ENCODE measurements at places on chromosomes 12 and 14.

- no peak for DNase-seq
Measured at GRCh38 chr12:53340398-53340797, 4.2 kb upstream of the SP7 start.

DNA sequence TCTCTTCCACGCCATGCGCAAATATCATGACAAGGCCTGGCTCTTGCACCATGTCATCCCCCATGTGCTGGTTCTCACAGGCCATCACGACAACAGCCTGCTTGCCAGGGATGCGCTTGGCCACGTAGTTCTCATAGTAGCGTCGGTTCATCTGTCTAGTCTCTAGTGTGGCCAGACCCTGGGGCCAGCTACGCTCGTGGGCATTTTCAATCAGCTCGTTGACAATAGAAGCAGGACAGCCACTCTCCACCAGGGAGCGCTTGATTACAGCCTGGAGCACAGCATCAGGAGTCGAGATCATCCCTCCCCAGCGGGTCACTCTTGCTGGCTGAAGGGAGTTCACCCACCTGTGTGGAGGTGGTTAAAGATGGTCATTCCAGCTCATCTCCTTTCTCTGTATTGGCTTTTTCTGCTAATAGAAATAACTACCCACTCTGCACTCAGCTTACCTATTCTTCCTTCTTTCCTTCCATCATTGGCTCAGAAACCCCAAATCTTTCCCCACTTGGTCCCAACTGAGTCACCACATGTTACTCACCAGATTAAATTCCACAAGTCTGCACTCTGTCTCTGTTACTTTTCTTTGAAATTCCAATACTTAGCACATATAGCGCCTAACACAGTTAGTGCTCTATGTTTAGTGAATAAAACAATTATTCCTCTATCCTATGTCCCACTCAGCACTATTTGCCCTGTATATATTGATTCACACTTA lies 15.1 kb downstream of the RNF41 start:
- DNase-seq, result no peak

GRCh38 chr12:15474766-15475165 lies 152.5 kb downstream of the PTPRO start:
- DNase-seq, result no peak

DNA sequence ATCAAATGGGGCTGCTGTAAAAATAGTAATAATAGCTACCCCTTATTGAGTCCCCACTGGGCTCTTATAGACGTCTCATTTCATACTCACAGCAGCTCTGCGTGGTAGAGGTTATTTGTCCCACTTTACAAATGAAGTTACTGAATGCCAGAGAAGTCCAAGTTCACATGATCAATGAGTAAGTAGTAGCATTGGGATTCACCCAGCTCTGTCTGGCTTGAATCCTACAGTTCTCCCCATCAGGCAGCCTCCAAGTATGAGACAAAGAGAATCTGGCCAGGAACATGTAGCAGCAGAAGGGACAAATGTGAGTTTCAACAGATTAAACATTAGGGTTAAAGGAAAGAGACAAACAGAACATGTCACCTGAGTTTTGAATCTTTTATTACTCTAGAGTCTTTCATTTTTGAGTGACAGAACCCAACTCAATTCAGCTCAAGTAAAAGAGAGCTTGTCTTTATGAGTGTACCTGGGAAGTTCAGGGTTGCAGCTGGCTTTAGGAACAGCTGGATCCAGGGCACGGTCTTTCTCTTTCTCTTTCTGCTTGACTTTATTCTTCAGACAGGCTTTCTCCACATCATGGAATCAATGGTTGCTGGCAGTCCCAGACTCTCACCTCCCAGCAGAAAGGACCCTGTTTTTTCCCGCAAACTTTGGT lies 64.1 kb upstream of the JDP2 start:
- DNase-seq, result no peak

DNA sequence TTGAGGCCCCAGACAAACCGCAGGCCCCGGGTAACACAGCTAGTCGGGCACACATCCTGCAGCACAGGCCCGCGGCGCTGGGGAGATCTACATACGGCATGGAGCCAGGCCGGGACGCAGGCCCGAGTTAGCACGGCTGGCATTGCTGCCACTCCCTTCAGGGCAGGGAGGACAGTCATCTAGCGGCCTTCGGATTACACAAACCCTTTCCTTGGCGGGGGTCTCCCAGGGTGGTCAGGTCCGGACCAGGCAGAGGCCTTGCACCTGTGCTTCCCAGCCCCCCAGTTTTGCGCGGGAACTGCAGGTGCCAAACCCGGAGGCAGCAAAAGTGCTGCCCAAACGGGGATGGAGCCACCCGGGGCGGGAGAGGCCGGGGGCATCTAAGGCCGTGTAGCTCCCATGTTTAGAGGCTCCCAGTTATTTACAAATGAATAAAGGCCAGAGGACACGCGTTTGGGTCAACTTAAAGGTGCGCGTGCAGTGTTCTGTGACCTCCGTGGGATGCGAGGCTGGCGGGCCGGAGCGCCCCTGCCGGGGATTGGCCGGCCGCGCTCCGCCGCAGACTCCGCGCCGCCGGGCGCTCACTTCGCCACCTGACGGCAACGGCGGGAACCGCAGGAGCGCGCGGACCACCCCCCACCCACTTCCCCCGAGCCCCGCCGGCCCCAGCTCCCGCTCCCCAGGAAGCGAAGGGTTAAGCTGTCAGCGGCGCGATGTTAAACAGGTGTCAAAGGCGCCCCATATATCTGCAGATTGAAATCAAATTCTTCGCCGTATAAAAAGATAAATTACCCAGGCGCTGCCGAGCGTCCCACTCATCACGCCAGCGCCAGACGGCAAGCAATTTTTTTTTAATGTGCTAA lies 18.1 kb downstream of the VSX2 start:
- DNase-seq, result no peak

- no peak for DNase-seq
Measured at GRCh38 chr14:87863047-87863446, 129.9 kb downstream of the GALC start.

GRCh38 chr12:118590406-118591150 lies 214.2 kb downstream of the SUDS3 start:
- DNase-seq, result no peak

GRCh38 chr12:131242741-131243496 lies 289.2 kb downstream of the ADGRD1 start:
- no peak for DNase-seq

DNA sequence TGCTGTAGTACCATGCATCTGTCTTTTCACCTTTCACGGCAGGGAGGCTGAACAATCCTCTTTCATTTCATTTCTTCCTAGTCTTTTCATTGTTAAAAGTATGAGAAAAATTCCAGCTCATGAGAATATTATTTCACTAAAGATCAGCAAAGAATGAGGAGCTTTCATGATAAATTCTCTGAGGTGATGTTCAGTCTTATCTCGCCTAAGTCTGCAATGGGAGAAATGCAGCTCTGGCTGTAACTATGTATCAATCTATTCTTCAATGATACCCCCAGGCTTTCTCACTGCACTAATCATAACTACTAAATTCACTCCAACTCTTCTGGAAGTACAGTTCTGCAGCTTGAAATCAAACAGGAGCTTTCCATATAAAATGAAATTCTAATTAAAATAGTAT lies 15.7 kb downstream of the FOXG1 start:
- no peak for DNase-seq

DNA sequence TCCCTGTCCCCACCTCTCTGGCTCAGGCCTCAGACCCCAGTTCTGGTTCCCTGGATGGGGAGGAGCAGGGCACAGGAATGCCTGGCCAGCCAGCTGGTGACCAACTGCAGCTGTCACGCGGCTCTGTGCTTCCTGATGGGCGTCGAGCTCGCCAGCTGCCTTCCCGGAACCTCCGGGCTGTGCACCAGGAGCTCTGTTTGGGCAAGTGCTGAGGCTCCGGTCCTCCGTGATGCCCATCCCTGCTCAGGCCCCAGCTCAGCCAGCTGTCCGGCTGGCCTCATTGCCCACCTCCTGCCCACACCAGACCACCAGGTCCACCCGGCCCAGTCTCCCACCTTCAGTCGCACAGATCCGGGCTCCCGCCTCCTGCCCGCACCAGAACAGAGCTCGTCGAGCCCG lies 4.8 kb downstream of the IFFO1 start:
- DNase-seq, result no peak

GRCh38 chr12:60279221-60279620 lies 683.4 kb downstream of the SLC16A7 start:
- no peak for DNase-seq

DNA sequence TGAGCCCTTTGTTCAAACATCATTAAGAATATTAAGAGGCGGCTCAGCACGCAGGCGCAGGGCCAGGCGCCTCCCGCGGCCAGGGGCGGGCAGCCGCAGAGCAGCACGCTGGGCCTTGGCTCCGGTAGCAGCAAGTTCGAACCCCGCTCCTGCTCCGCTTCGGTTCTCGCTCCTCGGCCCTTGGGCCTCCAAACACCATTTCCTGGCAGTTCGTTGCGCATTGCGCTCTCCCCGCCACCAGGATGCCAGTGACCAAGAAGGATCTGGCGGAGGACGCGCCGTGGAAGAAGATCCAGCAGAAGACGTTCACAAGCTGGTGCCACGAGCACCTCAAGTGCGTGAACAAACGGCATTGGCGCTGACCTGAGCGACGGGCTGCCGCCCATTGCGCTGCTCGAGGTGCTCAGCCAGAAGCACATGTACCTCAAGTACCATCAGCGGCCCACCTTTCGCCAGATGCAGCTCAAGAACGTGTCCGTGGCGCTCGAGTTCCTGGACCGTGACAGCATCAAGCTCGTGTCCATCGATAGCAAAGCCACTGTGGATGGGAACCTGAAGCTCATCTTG lies 6.9 kb upstream of the ACVRL1 start:
- DNase-seq, result no peak

DNA sequence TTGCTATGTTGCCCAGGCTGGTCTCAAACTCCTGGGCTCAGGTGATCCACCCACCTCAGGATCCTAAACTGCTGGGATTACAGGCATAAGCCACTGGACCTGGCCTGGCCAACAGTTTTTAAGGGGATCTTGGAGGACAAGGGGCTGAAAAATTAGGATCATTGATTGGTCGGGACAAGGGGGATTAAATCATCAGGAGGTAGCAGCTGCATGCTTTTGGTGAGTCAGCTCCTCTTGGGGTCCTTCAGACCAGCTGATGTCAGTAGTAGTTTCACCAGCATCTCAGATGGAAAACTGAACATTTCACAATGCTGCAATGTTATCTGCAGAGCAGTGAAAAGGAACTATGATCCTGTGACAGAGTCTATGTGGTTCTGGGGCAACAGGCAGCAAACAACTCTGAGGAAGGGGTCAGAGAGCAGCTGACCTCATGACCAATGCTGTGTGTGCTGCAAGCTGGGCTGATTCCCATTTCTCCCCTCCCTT lies 6.3 kb downstream of the LRRC74A start:
- no peak for DNase-seq

GRCh38 chr12:120703311-120703942 lies 6.8 kb upstream of the UNC119B start:
- DNase-seq, result no peak
